ENCODE measurements at places on chromosomes 7 and 10. TPM values are rescaled to one million over a fixed set of nuclear protein-coding genes. Genes with fewer than 3 reads are reported as not detected.

The TMEM273 gene
- total RNA-seq = not detected

GRCh38 chr10:18501198-18501597 lies 150.2 kb downstream of the NSUN6 start:
- no peak for DNase-seq

DNA sequence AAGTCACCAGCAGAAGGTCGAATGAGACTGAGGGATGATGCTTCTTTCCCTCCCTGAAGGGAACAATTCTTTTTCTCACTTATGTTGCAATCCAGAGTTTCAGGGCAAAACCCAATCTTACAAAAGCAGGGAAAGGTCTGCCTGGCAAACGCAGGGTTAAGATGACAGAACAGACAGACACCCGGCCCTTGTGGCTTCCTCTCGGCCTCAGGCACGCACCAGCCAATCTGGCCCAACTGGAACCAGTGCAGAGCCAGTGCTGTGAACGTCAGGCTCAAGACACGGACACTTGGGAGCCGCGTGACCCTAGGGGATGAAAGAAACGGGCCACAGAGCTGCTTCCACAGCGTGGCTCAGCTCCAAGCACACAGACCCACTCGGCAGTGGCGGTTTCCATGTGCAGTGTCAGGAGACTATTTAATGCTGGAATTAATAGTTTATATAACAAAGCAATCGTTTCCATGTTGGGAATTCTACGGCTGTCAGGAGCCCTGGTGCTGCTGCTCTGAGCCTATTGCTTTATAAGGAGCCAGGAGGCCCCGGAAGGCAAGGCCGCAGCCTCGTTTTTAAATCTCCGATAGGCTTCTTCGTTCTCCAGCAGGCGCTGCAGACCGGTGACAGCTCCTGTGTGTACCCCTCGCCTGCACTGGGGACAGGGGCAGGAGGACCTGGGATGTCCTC lies 198.4 kb downstream of the DIP2C start:
- DNase-seq = no peak

GRCh38 chr7:151035026-151035717 lies 6.9 kb downstream of the ABCB8 start:
- no peak for DNase-seq

DNA sequence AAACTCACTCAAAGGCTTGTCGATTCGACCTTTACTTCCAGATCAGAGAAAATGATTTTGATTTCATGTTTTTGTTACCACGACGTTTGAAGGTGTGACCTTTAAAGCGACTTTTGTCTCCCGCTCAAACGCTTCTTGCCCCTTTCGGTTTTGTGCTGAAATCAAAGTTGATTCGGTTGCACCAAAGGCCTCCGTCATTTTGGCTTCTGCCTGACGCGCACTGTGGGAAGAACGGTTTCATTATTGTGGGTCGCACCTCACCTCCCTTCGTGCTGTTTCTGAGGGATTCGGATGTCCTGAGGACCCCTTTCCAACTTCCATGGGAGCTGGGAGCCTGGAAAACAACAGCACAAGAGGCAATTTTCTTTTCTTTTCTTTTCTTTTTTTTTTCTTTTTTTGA lies 176.9 kb downstream of the DNAJB6 start:
- no peak for DNase-seq

- DNase-seq = no peak
These were observed 45.0 kb upstream of the JAZF1 start for GRCh38 chr7:28225576-28225975.

- no peak for DNase-seq
These were observed 66.3 kb downstream of the PHF14 start for GRCh38 chr7:11039974-11040373.

The PDLIM1 gene
- total RNA-seq = 171 TPM

GRCh38 chr10:14142606-14143250 lies 188.0 kb downstream of the FRMD4A start:
- DNase-seq = no peak

DNA sequence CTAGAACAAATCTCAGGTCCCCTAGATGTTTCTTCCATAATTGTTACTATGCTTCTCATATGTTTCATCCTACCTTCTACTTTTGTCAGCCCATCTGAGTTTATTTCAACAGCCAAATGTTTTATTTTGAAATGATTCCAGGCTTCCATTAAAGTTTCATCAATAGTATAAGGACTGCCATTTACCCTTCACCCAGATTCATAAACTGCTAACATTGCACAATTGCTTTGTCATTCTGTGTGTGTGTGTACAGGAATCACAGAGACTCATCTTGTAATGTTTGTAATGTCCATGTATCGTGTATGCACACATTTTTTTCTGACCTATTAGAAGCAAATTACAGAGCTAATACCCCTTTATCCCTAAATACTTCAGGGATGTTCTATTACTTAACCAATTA lies 25.5 kb downstream of the MMRN2 start:
- DNase-seq = no peak

The AKR1D1 gene
- not detected for total RNA-seq

DNA sequence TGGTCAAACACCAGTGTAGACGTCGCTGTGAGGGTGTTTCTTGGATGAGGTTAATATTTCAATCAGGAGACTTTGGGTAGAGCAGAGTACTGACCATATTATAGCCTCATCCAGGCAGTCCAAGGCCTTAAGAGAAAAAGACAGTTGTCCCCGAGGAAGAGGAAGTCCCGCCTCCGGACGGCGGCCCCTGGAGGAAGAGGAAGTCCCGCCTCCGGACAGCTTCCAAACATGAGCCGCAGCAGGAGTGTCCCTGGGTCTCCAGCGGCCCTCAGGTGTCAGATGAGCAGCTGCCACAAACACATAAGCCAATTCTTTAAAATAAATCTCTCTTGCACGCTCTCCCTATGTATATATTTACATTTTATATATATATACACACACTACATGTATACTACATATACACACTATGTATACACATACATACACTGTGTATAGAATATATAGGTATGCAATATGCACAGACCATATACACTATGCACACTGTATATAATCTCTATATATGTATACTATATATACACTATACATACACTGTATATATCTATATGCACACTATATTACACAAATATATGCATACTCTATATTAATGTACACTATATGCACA lies 37.5 kb downstream of the PWWP2B start:
- DNase-seq = no peak

- no peak for DNase-seq
These were observed 25.2 kb downstream of the TMEM270 start for GRCh38 chr7:73885975-73886798.

The GJD4 gene
- total RNA-seq = 0.17 TPM

The SLC29A3 gene
- 8.8 TPM for total RNA-seq

DNA sequence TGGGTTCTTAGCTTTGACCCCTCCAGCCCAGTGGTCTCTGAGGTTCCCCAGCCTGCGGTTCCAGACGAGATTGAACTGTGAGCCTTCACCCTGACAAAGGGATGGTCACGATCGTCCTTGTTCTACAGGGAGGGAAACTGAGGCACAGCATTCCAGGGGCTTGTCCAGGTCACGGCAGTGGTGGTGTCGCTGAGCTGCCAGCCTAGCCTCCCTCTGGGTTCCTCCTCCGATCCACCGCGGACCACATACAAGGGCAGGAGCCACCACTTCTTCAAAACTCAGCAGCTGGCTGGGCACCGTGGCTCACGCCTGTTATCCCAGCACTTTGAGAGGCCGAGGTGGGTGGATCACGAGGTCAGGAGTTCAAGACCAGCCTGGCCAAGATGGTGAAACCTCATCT lies 35.8 kb downstream of the ELFN1 start:
- peak; percentile 53 for DNase-seq

DNA sequence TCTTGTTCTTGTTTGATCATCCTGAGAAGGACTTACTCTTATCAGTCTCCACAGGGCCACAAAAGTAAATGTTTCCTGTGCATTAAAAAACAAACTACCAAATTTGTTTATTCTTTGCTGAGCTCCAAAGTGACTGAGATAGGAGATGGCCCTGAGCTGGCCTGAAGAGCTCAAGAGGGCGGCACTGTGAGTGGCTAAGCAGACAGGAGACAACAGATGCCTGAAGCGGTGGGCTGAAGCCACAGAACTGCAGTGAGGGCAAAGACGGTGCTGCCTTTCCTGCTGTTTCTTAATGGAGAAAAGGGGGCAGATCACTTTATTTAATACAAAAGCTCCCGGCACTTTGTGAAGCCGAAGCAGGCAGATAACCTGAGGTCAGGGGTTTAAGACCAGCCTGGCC lies 379.6 kb downstream of the ARL4A start:
- no peak for DNase-seq

GRCh38 chr10:25555865-25556264 lies 378.2 kb upstream of the MYO3A start:
- DNase-seq = no peak

The CYP26C1 gene
- total RNA-seq = not detected

DNA sequence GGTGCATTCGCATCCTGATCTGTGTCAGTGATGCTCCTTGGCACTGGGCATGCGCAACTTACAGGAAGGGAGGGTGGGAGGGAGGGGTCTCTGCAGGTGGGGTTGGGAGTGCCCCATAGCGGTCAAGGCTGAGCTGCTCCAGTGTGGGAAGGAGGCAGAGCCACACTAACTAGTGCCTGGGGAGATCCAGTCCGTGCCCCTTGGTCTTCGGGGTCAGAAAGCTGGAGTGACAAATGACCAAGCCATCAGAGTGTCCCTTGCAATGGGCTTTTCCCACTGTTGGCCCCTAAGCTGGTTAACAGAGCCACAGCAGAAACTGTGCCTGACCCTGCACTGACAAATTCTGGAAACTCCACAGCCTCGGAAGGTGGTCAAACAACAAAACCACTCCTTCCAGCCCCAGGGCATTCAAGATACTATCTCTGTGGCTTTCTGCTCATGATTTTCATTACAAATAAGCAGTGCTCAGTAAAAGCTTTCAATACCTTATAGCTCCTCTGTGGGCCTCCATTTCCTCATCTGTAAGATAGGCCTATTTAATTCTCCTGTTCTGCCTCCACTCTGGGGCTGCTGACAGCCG lies 138.1 kb upstream of the UNC5B start:
- DNase-seq = no peak

DNA sequence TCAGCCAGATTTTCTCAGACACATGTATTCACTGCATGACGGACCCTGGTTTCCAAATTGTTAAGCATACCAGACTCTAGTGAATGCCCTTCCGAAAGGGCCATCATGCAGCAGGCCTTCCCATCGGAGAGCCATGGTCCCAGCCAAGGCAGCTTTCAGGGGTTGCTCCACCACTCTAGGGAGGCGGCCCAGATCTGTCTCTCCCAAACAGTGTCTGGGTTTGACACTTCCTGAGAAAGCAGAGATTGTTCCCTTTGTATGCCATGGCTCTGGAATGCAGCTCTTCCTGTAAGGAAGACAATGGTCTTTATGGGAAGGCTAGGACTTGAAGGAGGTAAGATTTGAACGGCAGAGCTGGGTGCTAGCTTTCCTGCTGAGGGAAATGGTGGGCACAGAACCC lies 178.8 kb upstream of the BMPER start:
- DNase-seq = no peak

GRCh38 chr10:13206546-13207443 lies 27.4 kb downstream of the UCMA start:
- DNase-seq = no peak

- no peak for DNase-seq
These were observed 44.4 kb upstream of the JCAD start for GRCh38 chr10:30103595-30104320.

The TAS2R3 gene
- total RNA-seq = 3.2 TPM

DNA sequence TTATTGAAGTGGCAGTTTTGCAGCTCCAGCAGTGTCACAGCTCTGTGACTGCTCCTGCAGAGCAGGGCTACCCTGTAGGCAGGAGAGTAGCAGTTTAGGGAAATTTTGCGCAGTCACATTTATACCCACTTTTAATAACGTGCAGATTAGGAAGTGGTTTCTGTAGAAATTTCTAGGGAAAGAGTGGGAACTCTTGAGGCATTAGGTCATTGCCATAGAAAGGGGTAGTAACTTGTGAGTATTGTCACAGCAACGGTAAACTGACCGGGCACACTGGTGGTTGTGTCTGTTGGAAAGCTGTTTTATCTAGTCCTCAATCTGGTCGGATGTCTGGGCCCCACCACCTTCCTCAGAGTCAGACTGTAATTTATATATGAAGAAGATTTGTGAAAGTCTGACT lies 51.9 kb downstream of the CDC14C start:
- DNase-seq = no peak

The AKR1C4 gene
- 2.0 TPM for total RNA-seq

The EPHA1 gene
- 18.0 TPM for total RNA-seq

DNA sequence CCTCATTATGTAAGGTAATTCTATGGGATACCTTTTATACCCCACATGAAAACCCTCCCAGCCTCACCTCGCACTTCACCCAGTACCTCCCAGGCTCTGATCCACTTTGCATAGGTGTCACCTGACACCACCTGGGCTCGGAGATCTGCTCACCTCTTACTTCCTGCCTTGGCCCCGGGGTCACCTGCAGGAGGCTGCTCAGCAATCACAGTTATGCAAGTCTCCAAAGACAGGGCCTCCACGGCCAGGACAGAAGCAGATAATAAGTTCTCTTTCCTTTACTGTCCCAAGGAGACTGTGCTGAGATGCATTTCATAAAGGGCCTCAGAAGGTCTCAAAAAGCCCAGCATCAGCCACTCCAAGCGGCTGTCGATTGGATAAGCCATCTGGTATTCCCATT lies 112.4 kb upstream of the PPP2R2D start:
- DNase-seq = peak; percentile 37

GRCh38 chr7:23530405-23530804 lies 1.4 kb downstream of the TRA2A start:
- DNase-seq = peak; percentile 4

DNA sequence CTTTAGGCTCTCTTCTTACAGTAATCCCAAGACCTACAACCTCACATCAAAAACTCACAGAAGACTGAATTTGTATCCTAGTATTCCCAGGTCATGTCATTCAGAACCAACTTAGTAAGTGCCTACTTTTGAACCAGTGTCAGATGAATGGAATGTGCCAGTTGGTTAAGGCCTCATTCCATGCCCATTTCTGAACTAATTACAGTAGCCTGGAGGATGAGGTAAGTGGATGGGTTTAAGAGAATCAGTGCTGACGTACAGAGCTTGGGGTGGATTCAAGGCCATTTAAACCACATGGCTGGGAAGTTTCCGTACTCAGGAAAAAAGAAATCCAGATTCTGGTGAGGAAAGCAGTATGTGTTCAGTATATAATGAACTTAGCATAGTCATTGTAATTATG lies 21.9 kb upstream of the FOXP2 start:
- DNase-seq = no peak

The LIPF gene
- 19.6 TPM for total RNA-seq

The CFAP70 gene
- total RNA-seq = 9.7 TPM

The SH2D4B gene
- total RNA-seq = 0.07 TPM

DNA sequence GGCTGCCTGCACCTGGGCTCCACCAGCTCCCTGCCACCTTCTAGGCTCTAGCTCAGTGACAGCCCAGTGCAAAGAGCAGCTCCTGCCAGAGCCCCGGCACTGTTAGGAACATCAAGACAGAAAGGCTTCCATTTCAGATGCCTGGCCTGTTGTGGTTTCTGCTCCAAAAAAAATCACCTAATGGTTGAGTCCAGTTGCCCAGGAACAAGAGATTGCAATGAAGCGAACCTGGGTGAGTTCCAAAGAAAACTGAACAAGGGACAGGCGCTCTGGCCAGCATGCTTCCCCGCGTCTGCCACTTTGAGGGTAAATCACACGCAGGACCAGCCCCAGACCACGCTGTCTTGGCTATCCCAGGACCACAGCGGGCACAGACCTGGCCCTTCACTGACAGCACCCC lies 47.0 kb upstream of the RASGEF1A start:
- no peak for DNase-seq

The DOCK4 gene
- total RNA-seq = 24.6 TPM

The FAM185A gene
- total RNA-seq = 8.6 TPM
